ENCODE measurements at places on chromosomes 7 and 10. TPM values are rescaled to one million over a fixed set of nuclear protein-coding genes. Genes with fewer than 3 reads are reported as not detected.

CHN2 gene
- 9.1 TPM for total RNA-seq

BNIP3 gene
- 35.3 TPM for total RNA-seq

INHBA gene
- 6.5 TPM for total RNA-seq

SEC31B gene
- total RNA-seq, result 5.8 TPM

VAX1 gene
- not detected for total RNA-seq

TMEM236 gene
- 0.69 TPM for total RNA-seq

OPN4 gene
- not detected for total RNA-seq

KCNIP2 gene
- 5.7 TPM for total RNA-seq

CHAT gene
- not detected for total RNA-seq

CRPPA gene
- 4.1 TPM for total RNA-seq

FOXK1 gene
- 17.2 TPM for total RNA-seq

TMEM196 gene
- under 0.01 TPM for total RNA-seq

FAM25A gene
- 16.3 TPM for total RNA-seq

HOXA3 gene
- total RNA-seq, result 4.9 TPM

AGAP5 gene
- 5.4 TPM for total RNA-seq

AGAP9 gene
- 2.0 TPM for total RNA-seq

NACAD gene
- total RNA-seq, result 1.4 TPM

SPDYE1 gene
- 0.10 TPM for total RNA-seq

LAMB1 gene
- total RNA-seq, result 212 TPM

OR6V1 gene
- not detected for total RNA-seq

Measured in skin of body (tissue), 3 donors.